Stimulated activated CD4-positive, alpha-beta T cell treated with anti-CD3 and anti-CD28 coated beads, TNF-alpha, amount 100 ng/mL, for 24 hours (primary cell): ENCODE measurements at places on chromosomes 2 and 18.

DNA sequence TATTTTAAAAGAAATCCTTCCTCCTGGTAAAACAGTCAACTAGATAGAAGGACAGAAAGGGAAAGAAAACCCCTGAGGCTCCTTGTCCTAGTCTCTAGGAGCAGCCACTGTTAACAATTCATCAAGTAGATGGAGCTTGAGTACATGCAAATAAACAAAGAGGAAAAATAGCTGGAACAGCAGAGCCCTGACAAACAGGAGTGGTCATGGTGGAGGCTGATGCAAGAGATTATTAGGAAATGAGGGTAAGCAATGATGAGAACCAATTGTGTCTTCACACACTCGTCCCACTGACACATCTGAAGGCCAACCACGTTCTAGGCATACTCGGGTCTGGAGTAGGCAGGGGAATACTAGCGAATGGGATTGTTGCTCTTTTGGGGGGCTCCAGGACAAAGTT is 9.2 kb downstream of the DLGAP1 start:
- DNase-seq, result no peak

GRCh38 chr2:156098506-156098905 is 234.0 kb downstream of the NR4A2 start:
- no peak for DNase-seq

- no peak for DNase-seq
These were observed 8.8 kb downstream of the SIX2 start for GRCh38 chr2:45000341-45000901.

DNA sequence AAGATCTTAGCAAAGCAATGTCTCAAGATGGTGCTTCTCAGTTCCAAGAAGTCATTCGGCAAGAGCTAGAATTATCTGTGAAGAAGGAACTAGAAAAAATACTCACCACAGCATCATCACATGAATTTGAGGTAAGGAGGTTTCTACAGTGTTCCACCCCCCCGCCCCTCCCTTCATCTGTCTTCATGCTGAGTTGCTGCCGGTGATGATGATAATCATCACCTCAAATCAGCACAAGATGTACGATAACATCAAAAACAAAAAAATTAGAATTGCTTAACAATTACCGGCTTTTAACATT is 14.6 kb downstream of the UGP2 start:
- no peak for DNase-seq

DNA sequence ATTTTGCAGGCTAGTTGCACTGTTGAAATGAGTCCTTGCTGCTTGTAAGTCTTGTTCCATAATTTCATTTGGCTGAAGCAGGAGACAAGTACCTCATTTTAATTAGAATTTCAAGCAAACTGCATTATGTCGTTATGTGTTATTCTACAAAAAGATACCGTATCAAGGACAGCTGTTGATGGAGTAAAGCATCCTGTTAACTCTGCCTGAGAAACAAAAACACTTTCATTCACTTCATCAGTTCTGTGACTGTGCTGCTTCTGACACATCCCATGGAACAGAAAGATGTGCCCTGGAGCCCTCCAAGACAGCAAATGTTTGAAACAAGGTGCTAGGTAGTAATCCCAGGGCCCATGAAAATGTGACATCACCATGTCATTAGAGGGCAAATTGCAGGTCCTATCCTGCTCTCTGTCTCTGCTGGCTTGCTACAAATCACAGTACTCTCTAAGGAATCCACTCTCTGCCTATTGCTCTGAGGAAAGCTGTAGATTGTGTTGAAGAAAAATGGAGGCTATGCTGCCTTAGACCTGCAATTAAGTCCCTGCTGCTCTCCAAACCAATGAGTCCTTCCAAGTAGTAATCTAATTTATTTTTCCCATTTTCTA is 209.7 kb upstream of the PARD3B start:
- no peak for DNase-seq

DNA sequence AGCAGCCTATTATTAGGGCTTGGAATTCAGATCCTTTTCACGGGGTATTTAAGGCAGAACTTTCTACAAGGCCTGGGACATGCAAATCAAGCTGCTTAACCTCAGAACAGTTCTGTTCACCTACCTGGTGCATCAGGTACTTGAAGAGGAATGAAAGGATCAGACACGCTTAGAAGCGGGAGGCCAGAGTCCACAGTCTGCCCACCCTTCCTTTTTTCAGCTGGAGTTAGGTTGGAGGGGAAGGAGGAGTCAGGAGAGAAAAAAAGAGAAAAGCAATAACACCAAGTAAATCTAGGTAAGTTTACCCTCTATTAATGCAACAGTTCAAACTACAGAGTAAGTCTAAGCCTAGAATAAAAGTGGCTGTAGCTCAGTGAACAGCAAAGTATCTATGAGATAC is 58.6 kb upstream of the NFU1 start:
- DNase-seq, result no peak

DNA sequence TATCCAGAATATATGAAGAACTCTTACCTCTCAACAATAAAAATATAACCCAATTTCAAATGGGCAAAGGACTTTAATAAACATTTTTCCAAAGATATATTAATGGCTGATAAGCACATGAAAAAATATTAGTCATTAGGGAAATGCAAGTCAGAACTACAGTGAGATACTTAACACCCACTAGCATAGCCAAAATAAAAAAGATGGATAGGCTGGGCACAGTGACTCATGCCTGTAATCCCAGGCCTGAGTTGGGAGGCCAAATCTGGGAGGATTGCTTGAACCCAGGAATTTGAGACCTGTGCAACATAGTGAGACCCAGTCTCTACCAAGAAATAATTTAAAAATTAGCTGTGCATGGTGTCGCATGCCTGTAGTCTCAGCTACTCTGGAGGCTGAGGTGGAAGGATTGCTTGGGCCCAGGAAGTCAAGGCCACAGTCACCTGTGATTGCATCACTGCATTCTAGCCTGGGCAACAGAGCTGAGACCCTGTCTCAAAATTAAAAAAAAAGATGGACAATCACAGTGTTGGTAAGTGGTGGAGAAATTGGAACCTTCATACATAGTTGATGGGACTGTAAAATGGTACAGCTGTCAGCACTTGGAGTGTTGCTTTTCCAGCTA is 25.1 kb downstream of the MARCHF7 start:
- DNase-seq, result no peak

- DNase-seq, result no peak
These were observed 235.9 kb downstream of the ZNF516 start for GRCh38 chr18:76259096-76259495.

- DNase-seq, result peak; percentile 60
These were observed 123.5 kb upstream of the LGALSL start for GRCh38 chr2:64330281-64331113.

- no peak for DNase-seq
These were observed 41.4 kb upstream of the ID2 start for GRCh38 chr2:8640498-8640897.

GRCh38 chr2:180823546-180824141 is 156.8 kb upstream of the UBE2E3 start:
- no peak for DNase-seq

DNA sequence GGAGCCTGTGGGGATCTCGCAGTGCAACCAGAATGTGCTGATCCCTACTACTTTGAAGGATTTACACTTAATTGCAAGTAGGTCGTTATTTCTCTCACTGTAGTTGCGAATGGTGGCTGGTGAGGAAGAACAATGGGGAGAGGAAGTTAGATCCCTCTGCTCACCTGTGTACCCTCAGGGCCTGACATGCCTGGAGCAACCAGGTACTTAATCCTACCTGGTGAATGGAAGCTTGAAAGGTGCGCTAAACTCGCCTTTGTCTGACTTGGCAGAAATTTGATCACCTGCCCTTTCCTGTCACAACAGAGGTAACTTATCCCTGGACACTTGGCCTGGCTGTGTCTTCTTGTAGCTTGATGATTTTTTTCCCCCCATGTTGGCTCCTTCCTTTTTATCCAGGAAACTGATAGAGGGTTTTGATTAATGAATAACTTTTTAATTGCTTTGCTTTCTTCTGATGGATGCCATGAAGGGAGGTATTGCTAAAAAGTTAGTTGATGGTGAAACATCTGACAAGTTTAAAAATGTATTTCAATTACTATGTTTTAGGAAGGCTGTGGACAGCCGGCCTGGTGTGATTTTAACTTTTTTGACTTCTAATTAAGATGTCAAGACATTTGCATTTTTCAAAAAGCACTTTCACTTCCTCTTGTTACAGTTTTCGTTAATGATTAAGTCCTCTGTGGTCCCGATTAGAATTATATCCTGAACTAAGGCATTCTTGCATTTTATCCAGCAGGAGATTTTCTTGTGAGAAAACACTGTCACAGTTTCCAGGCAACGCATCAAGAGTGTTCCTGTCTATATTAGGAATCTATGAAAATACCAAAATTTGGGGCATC is 9.2 kb downstream of the SGPP2 start:
- no peak for DNase-seq
